ENCODE measurements at places on chromosomes 11 and 22.

- DNase-seq = no peak
Measured at GRCh38 chr22:46876357-46876934, 114.0 kb downstream of the TBC1D22A start.

GRCh38 chr11:76551400-76551799 is 106.6 kb downstream of the EMSY start:
- no peak for DNase-seq

GRCh38 chr11:88188251-88188931 is 13.1 kb upstream of the RAB38 start:
- no peak for DNase-seq

DNA sequence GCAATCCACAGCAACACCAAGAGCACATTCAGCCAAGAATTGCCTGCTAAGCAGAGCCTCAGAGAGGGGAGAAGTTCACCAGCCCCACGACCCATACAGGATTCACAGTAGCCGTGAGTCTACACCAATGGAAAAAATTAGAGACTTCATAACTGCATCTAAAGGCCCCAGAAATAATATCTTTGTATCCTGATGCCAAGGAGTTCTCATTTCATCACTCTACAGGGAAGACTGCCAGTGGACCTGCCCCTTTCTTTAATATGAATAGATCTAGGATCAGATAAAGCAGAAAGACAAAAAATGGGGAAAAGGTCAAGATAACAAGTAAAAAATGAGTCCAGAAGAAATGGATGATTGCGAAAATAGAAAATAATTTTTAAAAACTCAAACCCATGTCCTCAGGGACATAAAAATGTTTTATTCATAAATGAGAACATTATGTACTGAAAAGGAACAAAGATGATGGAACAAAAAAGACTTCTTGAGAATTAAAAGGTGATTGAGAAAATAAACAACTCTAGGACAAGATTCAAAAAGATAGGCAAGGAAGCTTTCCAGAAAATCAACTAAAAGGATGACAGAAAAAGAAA is 9.5 kb downstream of the APOL3 start:
- DNase-seq = no peak

GRCh38 chr11:93895106-93895862 is 44.9 kb upstream of the VSTM5 start:
- DNase-seq = no peak

- DNase-seq = no peak
Measured at GRCh38 chr11:121578251-121578976, 125.6 kb upstream of the SORL1-AS1 start.

GRCh38 chr11:7484645-7485044 is 661 bp upstream of the OLFML1 start:
- DNase-seq = no peak

DNA sequence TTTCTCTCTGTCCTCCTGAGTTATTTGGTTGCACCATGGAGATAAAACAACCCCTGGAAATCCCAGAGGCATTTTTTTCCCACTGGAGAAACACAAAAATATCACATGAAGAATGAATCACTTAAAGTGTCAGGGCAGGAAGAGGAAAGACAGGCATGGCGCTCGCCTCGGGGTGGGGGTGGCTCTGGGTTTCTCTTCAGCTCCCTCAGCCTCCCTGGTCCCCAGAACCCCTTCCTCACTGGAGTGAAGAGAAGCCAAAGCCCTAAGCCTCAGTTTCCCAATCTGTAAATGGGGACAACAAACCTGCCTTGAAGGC is 938 bp downstream of the SHISAL1 start:
- no peak for DNase-seq

GRCh38 chr11:70713988-70714665 is 315.8 kb downstream of the CTTN start:
- no peak for DNase-seq

GRCh38 chr11:59182457-59183151 is 10.7 kb downstream of the DTX4 start:
- no peak for DNase-seq

GRCh38 chr11:131678658-131679340 is 308.4 kb downstream of the NTM start:
- no peak for DNase-seq

DNA sequence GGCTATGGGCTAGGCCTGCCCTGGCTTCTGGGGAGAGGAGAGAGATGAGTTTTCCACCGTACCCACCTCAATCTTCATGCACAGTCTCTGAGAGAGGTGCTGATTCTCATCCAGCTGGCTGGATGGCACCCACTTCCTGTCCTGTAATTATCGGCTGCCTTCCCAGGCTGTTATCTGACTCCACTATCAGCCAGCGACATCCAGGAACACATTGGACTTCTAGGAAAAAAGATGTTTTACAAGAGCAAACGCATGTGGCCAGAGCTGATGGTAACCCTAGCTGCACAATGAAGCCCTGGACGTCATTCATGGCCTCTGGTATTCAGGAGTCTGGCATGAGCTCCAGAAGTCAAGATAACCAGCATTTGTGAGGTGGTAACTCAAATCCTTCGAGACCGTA is 137.4 kb downstream of the EHF start:
- no peak for DNase-seq

GRCh38 chr11:95267601-95268213 is 36.7 kb upstream of the SESN3 start:
- no peak for DNase-seq

DNA sequence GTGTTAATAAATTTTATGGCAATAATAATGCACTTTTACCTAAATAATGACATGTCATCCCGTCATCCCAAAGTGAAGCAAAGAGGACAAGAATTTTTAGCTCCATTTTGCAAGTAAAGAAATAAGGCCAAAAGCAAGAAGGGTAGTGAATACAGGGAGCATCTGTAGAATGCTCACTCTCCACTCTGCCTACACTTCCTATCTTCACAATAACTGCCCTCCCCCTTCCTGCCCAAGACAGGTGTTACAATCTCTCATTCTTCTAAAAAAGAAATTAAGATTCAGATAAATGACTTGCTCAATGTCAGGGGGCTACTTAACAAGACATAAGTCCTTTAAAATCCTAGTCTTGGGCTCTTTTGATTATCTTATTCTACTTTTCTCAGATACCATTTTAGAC is 8.9 kb downstream of the RDX start:
- DNase-seq = no peak

- no peak for DNase-seq
Measured at GRCh38 chr11:96215826-96216225, 127.2 kb downstream of the MAML2 start.

GRCh38 chr11:130523609-130524008 is 75.2 kb downstream of the ADAMTS15 start:
- no peak for DNase-seq

GRCh38 chr11:87255589-87255988 is 217.9 kb downstream of the TMEM135 start:
- no peak for DNase-seq

DNA sequence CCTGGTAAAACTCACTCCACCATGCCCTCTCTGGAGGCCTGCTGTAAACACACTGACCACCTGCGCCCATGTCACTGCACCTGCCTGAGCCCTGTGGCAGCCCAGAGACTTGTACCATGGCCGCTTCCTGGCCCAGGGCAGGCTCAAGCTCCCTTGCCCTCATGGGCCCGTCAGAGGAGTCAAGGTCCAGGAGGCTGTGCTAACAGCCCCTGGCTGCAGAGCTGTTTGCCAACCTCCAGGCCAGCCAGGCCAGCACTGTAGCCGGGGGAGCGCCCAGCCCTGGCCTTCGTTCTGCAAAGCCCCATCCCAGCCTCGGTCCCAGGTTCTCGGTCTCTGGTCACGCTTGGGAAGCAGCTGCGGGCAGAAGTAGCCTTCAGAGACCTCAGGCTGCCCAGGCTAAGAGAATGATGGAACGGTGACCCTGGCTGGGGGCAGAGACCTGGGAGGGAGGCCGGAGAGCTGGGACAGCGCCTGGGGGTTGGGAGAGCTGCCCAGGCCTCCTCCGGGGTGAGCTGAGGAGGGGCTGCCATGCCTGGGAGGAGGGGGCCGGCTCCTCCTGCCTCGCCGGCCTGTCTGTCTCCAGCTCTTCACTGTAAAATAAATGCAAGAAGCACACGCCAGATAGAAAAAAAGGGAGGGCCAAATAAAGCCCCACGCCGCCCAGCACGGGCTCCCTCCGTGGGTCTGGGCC is 11.9 kb upstream of the TCF20 start:
- no peak for DNase-seq

DNA sequence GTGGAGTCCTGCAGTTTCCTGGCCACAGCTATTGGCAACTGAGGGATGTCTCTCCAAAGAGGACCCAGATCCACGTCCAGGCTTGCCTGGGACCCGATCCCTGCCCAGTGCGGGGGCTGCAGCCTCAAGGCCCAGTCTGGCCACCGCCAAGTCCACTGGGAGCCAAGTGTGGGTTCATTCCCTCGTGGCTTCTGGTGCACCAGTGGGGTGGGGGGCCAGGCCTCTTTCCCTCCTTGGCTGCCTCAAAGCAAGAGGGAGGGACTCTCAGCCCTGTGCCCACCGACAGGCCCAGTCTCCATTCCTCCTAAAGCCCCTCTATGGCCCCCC is 13.3 kb upstream of the PIM3 start:
- DNase-seq = no peak

DNA sequence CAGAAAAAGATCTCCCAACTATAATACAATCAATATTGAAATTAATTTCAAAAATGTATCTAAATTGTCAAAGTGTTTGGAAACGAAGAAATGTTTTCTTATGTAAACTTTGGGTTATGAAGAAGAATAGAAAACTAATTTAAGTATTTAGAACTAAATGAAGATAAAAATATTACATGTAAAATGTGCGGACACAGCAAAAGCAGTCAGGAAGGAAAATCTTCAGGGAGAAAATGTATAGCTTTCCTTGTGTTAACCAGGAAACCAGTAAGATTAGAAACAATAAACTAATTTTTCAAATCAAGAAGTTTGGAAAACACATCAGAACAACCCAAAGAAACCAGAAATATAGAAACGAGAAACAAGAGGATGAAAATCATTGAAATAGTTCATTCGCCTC is 466.5 kb downstream of the BRD1 start:
- DNase-seq = no peak

DNA sequence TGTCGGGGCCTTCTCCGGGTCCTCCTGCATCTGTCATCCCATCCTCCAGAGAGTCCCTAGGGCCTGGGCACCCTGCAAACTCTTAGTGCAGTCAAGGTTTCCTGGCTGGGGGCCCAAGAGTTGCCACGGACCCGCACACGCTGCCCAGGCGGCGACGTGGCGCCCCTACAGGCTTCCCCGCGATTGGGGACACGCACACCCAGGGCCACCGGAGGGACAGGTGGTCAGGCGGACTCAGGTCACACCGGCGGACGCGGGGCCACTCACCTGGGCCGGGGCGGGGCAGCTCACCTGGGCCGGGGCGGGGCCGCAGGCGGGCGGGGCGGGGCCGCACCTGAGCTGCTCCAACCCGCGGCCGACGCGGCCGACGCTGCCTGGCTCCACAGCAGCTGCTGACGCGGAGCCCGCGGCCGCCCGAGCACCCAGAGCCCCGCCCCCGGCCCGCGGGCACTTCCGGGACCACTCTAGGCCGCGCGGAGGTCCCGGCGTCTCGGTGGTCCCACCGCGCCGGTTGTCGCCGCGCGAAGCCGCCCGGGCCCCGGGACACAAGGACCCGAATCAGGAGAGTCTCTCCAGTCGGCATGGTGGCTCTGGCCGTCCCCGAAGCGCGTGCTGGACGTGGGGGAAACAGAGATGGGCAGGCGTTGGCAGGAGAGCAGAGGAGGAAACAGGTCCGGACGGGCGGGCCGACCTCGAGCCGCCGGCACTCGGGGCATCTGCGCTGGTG is at the start of gene ZNF70:
TSS of gene ZNF70 (minus strand) at position 399 of the 727 bp plus-strand sequence. CDS start 5,972 bp downstream, outside the sequence.
- peak; percentile 70 for DNase-seq

DNA sequence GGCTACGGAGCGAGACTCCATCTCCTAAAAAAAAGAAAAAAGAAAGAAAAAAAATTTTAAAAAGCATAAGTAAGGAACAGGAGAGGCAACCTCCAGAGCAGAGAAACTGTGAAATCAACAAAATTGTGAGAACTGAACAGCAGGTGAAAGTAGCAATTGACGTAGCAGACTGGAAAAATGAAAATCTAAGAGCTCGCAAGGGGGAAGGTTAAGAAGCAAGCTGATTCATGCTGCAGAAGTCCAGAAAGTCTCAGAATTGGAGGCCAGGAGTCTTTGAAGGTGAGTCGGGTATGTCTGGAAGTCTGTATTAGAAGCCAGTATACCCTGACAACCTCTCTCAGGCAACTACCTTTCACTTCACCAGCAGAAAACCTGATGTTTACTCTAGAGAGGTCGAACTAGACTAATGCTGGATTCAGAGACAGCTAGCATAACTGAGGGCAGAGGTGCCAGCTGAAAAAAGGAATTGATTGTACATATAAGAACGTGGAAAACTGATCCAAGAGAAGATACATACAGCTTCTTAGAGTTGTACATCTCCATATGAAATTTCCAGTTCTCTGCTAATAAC is 161.5 kb downstream of the WNT11 start:
- no peak for DNase-seq

DNA sequence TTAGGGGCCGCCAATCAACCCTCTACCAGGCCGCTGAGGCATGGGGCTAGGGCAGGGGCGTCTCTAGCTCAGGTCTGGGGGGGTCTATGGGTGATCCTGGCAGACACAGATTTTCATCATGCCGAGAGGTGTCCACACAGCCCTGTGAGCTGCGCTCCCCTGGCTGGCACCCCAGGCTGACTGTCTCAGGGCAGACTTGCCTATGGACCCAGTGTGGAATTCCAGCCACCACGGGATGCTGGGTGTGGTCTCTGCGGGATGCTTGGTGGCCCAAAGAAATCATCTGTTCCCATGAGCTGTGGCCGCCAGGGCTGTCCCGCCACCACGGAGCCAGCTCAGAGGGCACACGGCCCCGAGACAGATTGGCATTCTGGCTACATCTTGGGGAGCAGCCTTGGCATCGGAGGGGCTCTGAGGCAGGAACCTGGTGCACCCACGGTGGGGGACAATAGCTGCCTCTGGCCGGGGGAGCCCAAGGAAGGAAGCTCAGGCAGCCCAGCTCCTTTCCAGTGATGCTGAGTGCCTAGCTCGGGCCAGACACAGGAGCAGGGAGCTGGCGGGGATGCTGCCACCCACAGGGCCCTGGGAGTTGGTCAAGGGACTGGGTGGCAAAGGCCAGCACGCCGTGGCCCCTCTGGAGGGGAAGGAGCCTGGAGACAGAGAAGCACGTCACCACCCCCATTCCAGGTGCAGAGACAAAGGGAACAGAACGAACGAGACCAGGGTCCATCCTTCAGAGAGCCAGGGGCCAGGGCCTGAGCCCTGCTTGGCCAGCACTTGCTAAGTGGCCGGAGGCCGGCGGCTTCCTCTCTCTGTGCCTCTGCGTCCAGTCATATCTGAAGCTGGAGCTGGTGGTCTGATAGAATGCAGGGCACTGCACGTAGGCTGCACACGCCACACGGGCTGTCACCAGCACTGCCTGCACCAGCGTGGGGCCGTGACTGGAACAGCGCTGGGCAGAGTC is 64.4 kb upstream of the FGF3 start:
- no peak for DNase-seq

- DNase-seq = no peak
Measured at GRCh38 chr22:49760280-49760629, 67.4 kb downstream of the BRD1 start.

- DNase-seq = no peak
Measured at GRCh38 chr22:26857169-26857568, 199.8 kb downstream of the MIAT start.

DNA sequence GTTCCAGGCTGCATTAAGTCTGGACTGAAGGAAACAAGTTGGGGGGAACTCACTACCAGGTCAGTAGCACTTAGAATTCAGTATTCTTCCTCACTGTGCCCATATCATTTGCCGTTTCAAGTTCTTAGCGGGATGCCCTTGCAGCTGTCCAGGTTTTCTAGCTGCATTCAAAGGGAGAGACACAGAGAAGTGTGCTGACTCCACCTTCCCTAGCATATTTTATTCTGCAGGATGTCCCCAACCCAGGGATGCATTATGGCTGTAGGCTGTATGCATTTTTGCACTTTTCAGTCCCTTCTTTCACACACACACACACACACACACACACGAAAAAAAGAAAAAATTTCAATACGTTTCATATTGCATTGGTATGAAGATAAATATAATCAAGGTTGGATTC is 35.8 kb upstream of the MAPK1 start:
- DNase-seq = no peak

All from NCI-H1048 (cell line).